ENCODE measurements at places on chromosomes 1 and 21.

DNA sequence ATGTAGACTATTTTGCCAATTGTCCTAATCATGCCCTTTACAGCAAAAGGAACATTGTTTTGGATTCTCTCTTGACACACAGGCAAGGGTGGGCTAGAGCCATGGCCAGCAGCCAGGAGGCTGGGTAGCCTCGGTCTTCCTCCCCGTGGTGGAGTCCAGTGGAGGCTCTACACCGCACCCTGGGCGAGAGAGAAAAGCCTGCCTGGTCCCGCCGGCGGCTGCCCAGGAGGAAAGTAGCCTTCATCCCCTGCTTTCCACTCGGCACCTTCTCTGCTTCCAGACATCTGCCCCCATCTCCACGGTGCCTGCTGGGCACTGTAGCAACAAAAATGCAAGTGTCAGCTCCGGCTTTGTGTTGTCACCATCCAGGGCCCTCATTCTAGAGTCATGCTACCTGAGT is 21.6 kb downstream of the PROK1 start:
- no peak for DNase-seq

GRCh38 chr1:91949356-91949699 is at the start of gene BRDT:
Gene BRDT, plus strand, starts transcription at chr1:91949401. Its CDS starts 13,354 bp downstream, at chr1:91962755.
- DNase-seq: no peak

GRCh38 chr1:180691322-180691913 is 59.6 kb downstream of the XPR1 start:
- DNase-seq: no peak

DNA sequence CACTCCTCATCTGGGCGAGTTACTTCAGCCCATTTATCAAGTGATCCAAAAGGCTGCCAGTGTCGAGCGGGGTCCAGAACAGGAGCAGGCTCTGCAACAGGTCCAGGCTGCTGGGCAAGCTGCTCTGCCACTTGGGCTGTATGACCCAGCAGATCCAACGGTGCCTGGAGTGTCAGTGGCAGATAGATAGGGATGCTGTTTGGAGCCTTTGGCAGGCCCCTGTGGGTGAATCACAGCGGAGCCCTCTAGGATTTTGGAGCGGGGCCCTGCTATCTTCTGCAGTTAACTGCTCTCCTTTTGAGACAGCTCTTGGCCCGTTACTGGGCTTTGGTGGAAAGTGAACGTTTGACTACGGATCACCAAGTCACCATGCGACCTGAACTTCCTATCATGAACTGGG is 7.5 kb downstream of the MMEL1 start:
- no peak for DNase-seq

GRCh38 chr1:107637101-107637500 is 327.9 kb downstream of the VAV3 start:
- DNase-seq: no peak

GRCh38 chr1:118960567-118961136 is 27.5 kb downstream of the TBX15 start:
- no peak for DNase-seq

- DNase-seq: no peak
Measured at GRCh38 chr1:13708380-13708982, 8.5 kb downstream of the PRDM2 start.

Data from effector CD4-positive, alpha-beta T cell (primary cell).